Bronchial smooth muscle cell (primary cell): ENCODE measurements at places on chromosomes 7 and 10. TPM values are rescaled to one million over a fixed set of nuclear protein-coding genes. Genes with fewer than 3 reads are reported as not detected.

Gene HOGA1
- total RNA-seq: 0.34 and 1.4 TPM in 2 replicates

Gene NUPR2
- total RNA-seq: not detected in 2 replicates

Gene IFIT2
- total RNA-seq: 8.0 and 9.1 TPM in 2 replicates

Gene PAX4
- total RNA-seq: not detected in 2 replicates

Gene ZNF277
- 66.4 and 67.8 TPM in 2 replicates for total RNA-seq

Gene CHST3
- total RNA-seq: 13.4 and 16.9 TPM in 2 replicates

Gene UBE2D1
- 5.8 and 8.5 TPM in 2 replicates for total RNA-seq

Gene AIFM2
- total RNA-seq: 5.0 and 9.0 TPM in 2 replicates
